Left renal cortex interstitium (tissue), 4 donors: ENCODE measurements at places on chromosomes 6 and 20. TPM values are rescaled to one million over a fixed set of nuclear protein-coding genes. Genes with fewer than 3 reads are reported as not detected.
A peak's percentile ranks its signal among the peaks of the same experiment; 100 is the strongest.

DNA sequence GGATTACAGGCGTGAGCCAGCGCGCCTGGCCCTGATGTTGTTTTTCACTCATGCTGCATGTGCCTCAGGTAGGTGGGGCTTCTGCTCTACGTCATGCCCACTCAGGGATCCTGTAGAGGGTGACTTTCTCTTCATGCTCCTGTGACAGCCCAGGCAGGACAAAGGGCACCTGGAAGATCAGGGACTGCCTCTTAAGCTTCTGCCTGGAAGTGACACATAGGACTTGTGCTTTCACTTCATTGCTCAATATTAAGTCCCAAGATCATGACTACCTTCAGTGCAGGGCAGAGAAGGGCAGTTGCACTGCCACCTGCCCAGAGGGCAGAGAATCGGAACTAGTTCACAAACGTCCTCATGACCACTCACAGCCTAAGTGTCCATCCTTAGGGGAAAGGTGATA is 249.5 kb upstream of the SULF2 start:
- no peak for DNase-seq

- no peak for DNase-seq
Observed at GRCh38 chr6:16949716-16950115, 152.1 kb upstream of the STMND1 start.

DNA sequence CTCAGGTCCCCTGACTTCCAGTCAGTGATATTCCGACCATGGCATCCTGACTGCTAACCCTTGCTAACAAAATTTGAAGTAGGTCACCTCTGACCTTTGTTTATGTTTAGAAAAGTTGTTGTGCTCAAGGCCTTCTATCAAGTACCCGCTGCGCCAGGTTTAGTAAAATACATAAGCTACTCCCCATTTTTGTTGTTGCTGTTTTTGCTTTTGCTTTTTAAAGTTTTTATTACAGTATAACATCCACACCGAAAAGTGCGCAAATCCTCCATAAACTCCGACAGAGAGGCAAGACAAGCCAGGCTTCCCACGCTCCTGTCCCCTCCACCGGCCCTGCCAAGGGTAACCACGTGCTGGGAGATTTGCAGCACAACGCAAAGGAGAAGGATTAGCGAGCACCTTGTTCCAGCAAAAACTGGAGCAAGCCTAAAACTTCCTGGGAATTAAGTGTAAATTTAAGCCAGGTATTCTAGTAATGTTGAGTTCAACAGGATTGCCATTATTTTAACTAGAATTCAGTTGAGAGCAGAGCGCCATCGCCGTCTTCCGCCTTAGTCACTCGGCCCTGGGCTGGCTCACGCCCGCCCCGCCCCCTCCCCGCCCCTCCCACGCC is 17.8 kb upstream of the HMGN4 start:
- DNase-seq, result peak; percentile 83

DNA sequence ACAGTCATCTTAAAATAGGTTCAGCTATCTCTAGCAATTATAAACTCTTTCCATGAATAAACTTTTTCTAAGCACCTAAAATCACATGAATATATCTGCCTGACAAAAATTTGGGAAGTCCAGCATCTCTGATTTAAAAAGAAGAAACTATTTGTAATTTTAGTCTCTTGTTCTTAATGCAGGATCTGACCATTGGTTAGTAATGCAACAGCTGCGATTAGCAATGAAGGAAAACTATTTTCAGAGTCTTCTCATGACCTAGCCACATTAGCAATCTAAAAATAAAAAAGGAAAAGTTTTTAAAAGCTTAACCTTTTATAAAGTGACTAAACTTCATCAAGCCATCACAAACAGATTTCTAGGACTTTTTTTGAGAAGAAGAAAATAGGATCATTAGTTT is 97.5 kb downstream of the PTPRK start:
- DNase-seq, result no peak

GRCh38 chr20:31967830-31968249 is at the start of gene XKR7:
Gene XKR7 (plus strand): TSS chr20:31968151. CDS start chr20:31968176, 25 bp downstream.
- DNase-seq, result no peak

GRCh38 chr20:22974354-22974753 is 60.8 kb upstream of the SSTR4 start:
- no peak for DNase-seq

GRCh38 chr20:13868331-13868730 is 83.5 kb downstream of the NDUFAF5 start:
- no peak for DNase-seq

GRCh38 chr6:105884011-105884410 is 202.1 kb upstream of the PRDM1 start:
- DNase-seq, result no peak

DNA sequence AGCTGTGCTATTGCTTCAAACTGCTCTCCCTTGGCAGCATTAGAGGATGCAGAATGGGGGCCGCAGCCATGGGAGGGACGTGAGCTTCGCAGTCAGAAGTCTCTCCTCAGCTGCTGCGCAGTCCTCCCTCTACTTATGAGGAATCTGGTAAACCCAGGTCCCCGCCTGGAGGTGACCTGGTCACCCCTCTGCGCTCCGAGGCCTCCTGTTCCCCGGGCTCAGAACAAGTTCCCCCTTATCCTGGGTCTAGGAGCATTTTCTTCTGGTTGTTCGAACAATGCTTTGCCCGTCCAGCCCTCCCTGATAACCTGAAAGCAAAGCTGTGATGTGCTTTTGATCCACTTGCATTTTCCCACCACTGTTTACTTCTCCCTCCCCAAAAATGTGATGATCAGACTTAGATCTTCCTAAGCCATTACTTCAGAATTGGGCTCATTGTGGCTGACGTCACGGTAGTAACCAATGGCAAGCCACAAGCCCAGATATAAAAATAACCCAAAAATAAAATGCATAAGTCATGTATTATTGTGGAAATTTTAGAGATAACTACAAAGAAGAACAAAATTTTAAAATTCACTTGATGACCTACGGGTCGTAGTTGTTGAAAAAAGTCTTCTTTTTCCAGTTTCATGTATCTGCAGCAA is 80.7 kb downstream of the SERAC1 start:
- no peak for DNase-seq

DNA sequence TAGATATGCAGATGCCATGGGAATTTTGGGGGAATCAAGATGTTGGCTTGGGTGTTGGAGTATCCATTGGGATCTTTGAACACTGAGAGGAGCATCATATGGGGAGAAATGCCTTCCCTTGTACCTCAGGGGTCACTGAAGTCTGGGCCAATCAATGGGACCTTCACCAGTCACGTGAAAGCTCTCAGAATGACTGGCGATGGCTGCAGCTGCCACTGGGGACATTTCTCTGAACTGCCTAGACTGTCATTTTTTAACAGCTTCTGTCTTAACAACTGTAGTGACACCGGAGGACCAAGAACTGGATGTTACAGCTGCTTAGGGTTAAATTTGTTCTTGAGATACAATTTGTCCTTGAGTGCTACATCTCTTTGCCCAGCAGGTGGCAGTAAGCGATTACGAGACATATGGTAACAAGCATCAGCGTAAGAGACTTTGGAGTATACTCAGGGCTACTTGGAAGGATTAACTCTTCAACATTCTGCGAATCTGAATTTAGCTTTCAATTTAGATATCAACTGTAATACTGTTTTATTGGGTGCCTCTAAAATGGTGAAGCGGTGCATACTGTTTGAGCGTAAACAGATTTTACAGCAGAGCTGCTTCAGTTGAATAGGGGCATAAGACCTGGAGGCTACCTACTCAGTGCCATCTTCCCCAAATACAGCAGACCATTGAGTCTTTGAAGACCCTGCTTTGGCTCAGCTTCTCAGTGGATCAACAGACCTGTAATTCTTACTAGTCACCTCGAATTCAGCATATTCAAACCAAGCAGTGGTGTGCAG is 36.0 kb downstream of the CCN2 start:
- DNase-seq, result peak; percentile 73

DNA sequence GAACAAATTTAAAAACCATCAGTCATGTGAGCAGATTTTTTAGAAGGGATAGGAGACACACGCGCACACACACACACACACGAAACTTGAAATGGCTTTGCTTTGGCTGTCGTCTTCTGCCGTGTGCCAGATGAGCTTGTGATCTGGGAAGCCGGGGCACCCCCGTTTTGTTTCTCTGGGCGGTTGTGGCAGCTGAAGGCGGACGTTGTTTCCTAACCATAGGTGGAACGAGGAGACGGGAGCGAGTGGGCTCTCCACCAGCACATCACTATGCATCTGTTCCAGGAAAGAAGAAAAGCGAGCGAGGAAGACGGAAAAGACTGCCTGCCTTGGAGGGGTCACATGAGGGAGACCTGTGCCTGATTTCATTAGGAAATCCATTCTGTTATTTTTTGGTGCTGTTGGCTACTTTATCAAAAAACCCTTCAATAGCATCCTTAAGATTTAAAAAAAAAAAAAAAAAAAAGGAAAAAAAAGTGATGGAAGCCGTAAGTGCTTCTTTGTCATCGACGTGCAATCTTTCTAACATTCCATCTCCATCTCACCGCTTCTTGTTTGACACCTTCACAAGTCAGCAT is 142.1 kb downstream of the DTNBP1 start:
- no peak for DNase-seq

- peak; percentile 76 for DNase-seq
Observed at GRCh38 chr20:37276494-37277252, 12.8 kb upstream of the MANBAL start.

GRCh38 chr6:17039266-17039665 is 62.6 kb upstream of the STMND1 start:
- no peak for DNase-seq

DNA sequence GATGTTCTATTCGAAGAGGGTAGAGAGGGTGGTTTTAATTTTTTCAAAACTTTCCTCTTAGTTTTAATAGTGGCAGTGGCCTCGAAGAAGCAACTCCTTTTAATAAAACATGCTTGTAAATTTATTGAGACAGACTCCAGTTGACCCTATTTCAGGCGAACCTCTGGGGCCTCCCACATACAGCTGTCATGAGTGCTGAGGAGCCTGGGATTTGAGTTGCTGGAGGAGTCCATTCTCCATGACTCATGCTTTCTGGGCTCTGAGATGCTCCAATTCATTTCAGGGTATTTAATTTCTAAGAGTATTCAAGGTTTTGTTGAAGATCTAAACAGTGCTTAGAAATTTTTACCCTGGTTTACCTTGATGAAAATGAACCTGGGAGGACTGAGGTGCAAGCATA is 580.4 kb downstream of the CBLN4 start:
- DNase-seq, result no peak

GRCh38 chr6:10951675-10952282 is 64.9 kb downstream of the SYCP2L start:
- DNase-seq, result no peak

DNA sequence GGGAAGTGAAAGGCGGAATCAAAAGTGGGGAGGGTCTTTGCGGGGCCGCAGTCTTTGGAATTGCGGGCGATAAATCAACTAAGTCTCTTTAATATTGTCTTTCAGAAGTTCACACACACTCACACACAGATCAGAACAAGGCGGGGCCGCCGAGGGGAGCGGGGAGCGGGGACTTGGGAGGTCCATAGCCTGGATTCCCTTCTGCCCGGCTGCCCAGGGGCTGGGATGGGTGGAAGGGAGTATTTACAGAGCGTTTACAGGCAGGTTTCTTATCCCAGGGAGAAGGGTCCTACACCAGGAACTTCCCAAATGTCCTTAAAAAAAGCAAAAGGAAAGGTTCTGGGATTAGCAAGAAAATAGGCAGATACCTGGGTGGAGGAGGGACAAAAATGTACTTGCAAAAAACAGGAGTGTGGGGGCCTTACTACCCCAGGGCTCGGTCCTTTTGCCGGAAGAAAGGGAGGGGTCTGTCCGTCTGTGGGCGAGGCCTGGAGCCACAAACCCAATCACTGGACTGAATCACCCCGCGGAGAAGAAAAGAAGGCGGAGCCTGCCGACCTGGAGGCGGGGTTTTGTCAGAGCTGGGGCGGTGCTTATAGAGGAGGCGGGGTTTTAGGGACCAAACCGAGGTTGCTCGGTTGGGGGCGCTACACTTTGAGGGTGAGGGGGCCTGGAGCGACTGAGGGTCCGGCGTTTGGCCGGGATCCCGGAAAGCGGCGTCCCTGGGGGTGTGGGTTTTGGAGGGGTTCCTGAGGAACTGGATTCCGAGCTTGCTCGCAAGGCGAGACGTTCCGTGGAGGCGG is 3.2 kb downstream of the PRRT1 start:
- no peak for DNase-seq

- no peak for DNase-seq
Observed at GRCh38 chr6:52046456-52046855, 41.0 kb downstream of the PKHD1 start.

DNA sequence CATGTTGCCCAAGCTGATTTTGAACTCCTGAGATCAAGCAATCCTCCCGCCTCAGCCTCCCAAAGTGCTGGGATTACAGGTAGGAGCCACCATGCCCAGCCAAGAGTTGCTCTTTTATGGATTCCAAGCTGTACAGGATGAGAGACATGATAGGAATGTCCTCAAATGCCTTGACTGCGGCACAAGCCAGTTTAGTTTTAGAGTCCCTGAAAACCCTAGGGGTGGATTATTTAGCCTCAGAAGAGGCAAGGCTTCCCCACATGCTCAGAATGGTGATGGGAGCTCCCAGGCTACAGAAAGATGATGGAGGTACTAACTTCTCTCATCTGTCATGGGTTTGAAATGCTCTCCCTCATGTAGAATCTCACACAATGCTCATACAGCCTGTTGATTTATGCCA is 280.5 kb upstream of the PRND start:
- DNase-seq, result no peak

GRCh38 chr6:148533309-148534107 is 190.9 kb downstream of the SASH1 start:
- no peak for DNase-seq

DNA sequence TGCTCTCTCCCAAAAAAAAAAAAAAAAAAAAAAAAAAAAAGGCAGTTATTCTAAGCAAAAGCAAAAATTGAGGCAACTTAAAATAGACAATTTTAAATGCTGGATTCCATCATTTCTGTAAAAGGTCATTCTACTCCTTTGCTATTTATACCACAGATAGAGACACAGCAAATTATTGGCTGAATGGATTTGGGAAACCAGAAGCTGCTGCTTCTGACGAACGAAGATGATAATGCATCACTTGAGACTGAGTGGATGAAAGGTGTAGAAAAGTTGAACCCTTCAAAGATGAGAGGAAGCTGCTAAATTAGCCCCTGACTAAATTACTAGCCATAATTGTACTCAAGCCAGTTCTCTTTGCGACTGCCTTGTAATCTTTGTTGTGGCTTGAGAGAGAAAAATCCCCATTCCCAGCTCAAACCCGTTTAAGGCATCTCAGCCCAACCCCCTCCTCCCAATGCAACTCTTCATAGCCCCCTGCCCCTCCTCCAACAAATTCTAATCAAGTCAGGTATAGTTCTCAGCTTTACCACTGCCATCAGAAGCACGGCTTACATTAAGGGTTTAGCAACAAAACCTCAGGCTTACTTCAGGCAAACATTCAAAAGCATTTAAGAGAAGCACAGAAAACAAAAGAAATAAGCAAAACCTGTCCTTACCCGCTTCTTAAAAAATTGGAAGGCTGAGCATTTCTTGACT is 1.0 kb downstream of the SGK1 start:
- DNase-seq, result no peak

The TP53TG5 gene
- polyA plus RNA-seq, result 0.97 TPM

The BHLHE23 gene
- not detected for polyA plus RNA-seq

The LTA gene
- polyA plus RNA-seq, result 0.25 TPM

The PAX1 gene
- polyA plus RNA-seq, result 0.21 TPM

The CST2 gene
- polyA plus RNA-seq, result not detected

The IL17A gene
- not detected for polyA plus RNA-seq
